ENCODE measurements at places on chromosomes 16 and 17.

DNA sequence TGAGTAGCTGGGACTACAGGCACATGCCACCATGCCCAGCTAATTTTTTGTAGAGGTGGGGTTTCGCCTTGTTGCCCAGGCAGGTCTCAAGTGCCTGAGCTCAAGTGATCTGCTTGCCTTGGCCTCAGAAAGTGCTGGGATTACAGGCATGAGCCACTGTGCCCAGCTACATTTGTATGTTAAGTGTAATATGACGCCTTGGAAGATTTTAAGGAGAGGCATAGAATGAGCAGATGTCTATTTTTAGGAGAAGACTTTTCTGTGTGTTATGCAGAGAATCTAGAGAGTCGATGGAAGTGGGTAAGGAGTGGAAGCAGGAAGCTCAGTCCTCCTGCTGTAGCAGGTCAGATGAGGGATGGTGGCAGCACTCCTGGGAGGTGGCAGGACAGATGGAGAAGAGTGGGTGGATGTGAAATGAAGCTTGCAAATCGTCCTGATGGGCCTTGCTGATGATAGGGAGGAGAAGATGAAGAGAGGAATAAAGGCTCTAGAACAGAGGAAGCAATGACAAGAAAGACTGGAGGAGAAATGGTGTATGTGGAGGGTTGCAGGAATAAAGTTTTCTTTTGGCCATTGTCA, 125.3 kb downstream of the SHISA6 start:
- no peak for DNase-seq

GRCh38 chr17:63930951-63931575, 1.1 kb downstream of the CD79B start:
- DNase-seq: no peak

GRCh38 chr17:74512036-74512435, 19.2 kb downstream of the CD300LB start:
- peak; percentile 8 for DNase-seq

- peak; percentile 52 for DNase-seq
These were observed 5.4 kb downstream of the NAT9 start for GRCh38 chr17:74770498-74771318.

GRCh38 chr17:77959126-77959925, 823 bp downstream of the TNRC6C start:
- no peak for DNase-seq

DNA sequence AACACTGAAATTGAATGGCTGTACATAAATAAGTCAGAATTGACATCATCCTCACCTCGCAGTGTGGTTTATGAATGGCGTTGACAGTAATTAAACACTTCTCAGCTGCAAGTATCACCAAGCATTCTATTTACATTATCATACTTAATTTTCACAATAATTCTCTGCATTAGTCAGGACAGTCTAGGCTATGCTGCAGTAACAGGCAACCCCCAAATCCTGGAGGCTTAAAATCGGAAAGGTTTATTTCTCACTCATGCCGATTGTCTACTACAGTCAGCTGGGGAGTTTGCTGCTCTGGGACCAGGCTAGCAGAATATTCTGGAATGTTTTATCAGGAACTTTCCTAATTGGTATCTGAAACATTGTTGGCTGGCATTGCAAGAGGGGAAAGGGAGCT, 493.2 kb upstream of the ERCC4 start:
- no peak for DNase-seq

DNA sequence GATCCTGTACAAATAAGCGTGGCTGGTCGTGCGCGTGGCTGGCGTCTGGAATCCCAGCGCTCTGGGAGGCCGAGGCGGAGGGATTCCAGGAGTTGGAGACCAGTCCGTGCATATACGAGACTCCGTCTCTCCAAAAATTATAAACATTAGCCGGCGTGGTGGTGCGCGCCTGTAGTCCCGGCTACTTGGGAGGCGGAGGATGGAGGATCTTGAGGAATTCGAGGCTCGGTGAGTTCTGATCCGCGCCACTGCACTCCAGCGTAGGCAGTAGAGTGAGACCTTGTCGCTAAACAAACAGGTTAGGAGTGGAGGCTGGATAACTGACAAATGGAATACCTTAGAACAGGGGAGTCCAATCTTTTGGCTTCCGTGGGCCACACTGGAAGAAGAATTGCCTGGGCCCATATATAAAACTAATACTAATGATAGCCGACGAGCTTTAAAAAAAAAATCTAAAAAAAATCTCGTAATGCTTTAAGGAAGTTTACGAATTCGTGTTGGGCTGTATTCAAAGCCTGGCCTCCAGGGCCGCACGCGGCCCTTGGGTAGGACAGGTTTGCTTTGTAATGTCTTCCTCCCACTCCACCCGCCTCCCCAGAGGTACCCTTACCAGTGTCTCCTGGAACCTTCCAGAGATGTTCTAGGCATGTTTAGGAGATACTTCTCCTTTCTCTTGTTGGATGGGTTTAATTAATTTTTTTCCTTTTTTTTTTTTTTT, 909 bp upstream of the RSL1D1 start:
- DNase-seq: no peak

DNA sequence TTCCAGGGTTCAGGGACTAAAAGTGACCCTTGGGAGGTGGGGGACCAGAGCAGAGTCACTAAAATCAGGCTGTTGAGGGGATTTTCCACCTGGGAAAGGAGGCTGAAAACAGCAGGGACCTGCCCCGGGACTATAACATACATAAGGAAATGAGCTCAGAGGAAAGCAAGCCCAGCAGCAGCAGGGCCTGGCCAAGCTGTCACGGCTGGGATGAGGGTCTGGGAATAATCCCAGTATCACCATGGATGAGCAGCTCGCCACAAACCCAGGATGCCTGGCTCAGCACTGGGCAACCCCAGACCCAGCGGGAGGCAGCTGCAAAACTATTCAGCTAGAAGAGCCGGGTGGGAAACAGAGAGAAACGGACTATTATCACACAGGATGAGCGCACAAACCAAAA, 72.4 kb downstream of the RPH3AL start:
- no peak for DNase-seq

- DNase-seq: no peak
These were observed 22.7 kb downstream of the NXN start for GRCh38 chr17:956905-957304.

DNA sequence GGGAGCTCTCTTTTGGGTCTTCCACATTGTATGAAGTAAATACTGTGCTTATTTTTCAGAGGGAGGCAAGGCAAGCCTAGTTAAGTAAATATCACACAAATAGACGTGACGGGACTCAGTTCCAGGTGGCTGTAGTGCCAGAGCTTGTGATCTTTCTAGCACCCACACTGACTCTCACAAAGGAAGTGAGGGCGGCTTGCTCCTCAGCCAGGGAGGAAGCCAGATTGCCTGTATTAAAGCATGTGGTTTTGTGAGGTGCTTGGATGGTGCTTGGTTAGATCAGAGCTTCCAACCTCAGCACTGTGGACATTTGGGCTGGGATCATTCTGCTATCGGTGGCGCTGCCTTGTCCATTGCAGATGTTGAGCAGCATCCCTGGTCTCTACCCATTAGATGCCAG, 80.1 kb downstream of the VAT1L start:
- no peak for DNase-seq

GRCh38 chr16:82368041-82368440, 198.0 kb upstream of the MPHOSPH6 start:
- DNase-seq: peak; percentile 26

DNA sequence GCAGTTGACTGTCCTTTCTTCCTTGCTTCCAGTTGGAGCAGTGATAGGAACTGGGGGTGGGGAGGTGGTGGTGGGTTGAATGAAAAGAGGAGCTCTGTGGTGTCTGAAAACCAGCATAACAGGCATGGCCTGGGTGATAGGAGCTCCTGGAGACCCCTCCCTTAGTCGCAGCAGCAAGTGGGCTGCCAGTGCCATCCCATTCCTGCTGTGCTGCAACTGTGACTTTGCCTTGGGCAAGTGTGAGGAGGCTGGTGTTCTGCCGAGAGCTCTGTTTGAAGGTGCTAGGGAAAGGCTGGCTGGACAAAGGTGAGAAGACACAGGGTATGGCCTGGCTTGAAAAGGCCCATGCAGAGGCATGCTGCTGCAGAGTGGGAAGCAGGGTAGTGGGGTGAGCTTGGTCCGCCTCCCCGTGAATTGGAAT, 2.7 kb upstream of the CDK5R1 start:
- DNase-seq: no peak
